Stimulated activated CD4-positive, alpha-beta T cell treated with anti-CD3 and anti-CD28 coated beads, Interleukin-4, amount 100 ng/mL, for 4 hours (primary cell): ENCODE measurements at places on chromosomes 6 and 20.

DNA sequence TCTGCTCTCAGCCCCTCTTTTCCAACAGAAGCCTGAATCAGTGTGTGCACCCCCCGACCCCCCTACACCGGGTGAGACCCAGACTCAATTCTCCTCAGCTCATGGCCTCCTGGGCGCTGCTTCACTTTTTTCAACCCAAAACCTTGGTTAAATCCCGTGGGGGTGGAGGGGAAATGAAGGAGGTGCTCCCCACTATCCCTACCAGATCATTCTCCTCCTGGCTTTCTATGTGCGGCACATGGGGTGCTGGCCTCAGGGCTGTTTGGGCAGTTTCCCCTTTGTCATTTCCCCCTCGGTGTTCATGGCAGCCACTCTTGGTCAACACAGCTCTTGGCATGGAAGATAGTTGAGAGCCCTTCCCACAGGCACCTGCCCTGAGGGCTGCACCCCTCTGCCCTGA lies 4.6 kb downstream of the CST4 start:
- no peak for DNase-seq

- DNase-seq: no peak
Observed at GRCh38 chr6:129455126-129455769, 254.7 kb downstream of the ARHGAP18 start.

- no peak for DNase-seq
Observed at GRCh38 chr6:157045831-157046454, 268.8 kb downstream of the ARID1B start.

DNA sequence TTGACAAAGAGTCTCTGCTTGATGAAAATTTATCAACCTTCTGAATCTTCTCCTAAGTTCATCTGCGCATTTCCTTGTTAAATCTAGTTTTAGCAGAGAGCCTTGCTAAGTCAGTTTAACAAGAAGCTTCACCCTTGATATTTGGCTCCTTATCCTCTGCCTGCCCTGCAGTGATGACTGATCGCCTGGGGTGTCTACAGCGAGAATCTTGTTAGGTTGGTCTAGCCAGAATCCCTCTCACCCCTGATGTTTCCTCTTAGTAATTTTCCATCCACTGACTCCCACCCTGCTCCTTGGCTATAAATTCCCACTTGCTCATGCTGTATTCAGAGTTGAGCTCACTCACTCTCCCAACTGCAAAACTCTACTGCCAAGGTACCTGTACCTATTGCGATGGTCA lies 114.1 kb downstream of the TENT5A start:
- no peak for DNase-seq

- no peak for DNase-seq
Observed at GRCh38 chr20:38843346-38843745, 37.8 kb downstream of the PPP1R16B start.

- DNase-seq: no peak
Observed at GRCh38 chr6:85662251-85662650, 19.6 kb upstream of the SYNCRIP start.

DNA sequence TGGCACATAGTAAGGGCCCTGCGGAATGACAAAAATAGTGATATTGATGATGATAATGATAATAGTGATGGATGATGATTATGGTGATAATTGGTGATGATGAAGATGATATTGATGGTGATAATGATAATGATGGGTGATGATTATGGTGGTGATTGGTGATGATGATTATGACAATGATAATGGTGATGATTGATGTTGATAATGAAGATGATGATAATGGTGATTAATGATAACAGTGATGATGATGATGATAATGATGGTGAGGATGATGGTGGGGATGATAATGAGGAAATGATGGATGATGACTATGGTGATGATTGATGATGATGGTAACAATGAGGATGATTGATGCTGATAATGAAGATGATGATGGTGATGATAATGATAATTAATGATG lies 48.9 kb downstream of the EDN3 start:
- DNase-seq: no peak

- DNase-seq: no peak
Observed at GRCh38 chr20:41173791-41174341, 36.5 kb downstream of the PLCG1 start.

DNA sequence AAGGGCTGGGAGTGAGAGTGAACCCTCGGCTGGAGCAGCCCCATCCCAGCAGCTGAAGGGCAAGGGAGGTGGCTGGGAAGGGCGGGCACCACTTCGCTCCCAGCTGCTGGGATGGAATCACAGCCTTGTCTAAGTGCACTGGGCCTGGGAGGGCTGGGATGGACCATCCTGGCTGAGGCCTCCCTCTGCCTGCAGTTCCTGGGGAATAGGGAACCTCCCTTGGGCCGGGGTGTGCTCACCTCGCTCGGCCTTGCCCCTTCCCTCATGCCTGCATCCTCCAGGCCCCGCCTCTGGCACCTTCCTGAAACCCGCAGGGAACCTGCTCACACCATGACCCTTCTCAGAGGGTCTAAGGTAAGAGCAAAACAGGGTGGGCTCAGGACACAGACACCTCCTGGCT lies 53.7 kb downstream of the SMOC2 start:
- no peak for DNase-seq

DNA sequence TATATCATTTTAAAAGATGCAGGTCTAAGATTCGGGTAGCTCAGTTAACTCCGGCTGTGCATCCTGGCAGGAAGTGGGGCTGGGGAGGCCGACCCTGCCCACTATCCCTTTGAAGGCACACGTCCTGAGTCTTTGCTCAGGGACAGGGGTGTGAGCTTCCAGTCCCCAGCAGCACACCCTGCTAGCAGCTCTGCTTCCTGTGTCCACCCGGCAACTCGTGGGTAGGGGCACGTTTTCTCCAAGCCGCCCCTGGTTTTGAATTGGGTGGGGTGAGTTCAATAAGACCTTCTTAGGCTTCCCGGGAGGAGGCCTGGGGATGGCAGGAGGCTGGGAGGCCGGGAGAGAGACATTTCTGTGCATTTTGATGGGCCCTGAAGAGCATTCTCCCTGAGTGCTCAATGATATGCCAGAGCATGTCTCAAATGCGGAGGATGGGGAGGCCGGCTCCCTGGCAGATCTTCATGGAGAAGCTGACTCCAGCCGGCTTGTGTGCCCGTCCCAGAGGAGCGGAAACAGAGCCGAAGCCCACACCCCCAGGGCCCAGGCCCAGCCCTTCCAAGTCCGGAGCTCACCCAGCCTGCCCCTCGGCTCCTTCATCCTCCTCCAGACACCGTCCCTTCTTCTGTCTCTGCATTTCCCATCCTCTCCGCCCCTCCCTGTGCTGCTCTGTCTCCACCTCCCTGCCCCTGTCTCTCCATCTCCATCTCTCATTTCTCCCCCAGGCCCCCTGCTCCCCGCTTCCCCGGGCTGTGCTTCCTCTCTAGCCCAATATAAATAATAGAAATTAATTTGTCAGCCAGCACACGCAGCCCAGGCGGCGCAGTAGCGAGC lies 36.3 kb upstream of the ZFAND3 start:
- no peak for DNase-seq

DNA sequence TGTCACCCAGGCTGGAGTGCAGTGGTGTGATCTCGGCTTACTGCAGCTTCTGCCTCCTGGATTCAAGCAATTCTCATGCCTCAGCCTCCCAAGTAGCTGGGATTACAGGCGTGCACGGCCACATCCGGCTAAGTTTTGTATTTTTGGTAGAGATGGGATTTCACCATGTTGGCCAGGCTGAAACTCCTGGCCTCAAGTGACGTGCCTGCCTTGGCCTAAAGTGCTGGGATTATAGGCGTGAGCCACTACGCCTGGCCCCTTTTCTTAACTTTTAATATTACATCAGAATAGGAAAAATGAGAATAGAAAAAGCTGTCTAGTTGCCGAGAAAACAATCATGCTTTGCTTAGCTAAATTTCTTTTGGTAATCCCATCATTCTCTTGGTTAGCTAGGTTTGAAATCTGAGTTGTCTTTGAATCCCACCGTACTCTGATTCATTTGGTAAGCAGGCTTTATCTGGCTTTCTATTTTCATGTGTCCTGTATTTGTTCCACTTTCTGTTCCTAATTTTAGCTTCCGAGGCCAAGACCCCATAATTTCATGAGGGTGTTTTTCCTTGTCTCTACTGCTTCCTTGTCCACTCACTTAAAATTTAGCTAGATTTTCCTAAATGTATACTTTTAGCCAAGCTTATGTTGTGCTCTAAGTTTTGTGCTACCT lies 83.5 kb downstream of the NCOA3 start:
- no peak for DNase-seq

GRCh38 chr20:48656137-48656536 lies 171.7 kb downstream of the PREX1 start:
- DNase-seq: no peak

- no peak for DNase-seq
Observed at GRCh38 chr6:13242590-13242989, 85.7 kb downstream of the TBC1D7 start.

GRCh38 chr6:138113588-138114210 lies 6.5 kb upstream of the PERP start:
- DNase-seq: no peak

DNA sequence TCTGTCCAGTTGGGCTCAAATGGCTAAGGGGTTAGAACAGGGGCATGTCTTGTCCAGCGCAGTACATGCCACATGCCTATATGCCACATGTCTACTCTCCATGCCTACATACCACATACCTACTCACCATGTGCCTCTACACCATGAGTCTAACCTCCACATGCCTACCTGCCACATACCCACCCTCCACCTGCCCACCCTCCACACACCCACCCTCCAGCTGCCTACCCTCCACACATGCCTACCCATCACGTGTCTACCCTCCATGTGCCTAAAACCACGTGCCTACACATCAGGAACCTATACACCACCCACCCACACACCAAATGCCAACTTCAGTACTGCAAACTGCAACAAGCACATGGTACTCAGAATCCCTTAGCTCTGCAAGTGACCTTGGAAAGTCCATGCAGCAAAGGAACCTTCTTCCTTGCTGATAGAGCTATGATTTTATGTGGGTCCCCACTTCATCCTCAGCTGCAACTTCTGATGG lies 113.0 kb upstream of the CST7 start:
- no peak for DNase-seq

- DNase-seq: no peak
Observed at GRCh38 chr6:141259807-141260206, 872.9 kb upstream of the GJE1 start.

DNA sequence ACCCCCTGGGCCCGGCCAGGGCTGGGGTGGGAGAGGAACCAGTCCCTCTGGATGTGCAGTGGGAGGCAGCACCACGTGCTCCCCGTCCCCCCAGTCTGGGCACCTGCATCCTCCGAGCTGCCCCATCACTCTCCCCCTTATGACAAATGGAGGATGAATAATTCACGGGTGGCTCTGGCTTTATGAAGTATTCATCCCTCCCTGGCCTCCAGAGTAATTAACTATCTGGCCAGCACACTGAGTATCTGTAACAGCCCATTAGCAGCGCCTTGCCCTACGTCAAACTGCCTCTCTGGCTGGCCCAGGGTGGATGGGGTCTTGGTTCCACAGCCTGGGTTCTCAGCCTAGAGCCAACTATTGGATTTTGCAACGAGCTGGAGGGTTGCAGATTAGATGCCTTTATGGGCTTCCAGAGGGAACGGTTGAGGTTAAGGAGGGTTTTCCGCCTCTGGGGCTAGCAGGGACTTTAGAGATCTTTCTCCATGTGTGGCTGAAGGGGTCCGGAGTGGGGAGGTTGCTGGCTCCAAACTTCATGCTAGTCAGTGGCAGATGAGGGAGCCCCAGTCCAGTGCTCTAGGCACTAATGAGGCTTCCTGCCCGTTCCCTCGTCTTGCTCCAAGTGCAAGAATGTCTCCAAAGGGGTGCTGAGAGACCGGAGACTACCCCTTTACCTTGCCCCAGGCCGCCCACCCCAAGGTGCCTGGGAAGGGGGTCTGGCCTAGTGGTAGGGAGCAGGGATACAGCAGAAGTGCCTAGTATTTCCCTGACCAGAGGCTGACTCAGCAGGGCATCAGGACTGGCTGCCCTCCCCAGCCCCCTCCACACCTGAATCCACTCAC lies 53.5 kb upstream of the MLN start:
- no peak for DNase-seq

DNA sequence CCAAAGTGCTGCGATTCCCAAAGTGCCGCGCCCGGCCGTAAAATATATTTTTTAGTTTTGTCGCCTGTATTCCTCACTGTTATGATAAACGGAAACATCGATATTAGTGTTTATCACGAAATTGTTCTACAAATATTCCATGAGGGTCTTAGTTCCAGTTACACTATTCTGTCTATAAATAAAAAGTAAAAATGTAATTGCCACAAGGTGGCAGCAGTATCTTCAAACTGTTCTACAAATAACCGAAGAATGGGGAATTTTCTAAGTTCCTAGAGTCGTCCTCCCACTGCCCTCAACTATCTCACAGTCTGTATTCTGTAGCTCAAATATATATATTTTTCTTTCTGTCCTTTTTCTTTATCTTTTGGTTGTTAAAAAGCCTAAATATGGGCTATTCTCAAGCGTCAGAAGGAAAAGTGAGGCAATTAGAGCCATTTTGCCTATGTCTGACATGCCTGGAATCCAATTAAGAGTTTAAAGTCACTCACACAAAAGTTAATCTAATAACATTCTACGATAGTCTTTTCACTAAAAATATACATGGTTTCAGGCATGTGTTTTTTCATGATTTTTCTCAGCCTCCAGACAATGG lies 14.2 kb upstream of the FAM162B start:
- DNase-seq: no peak

- DNase-seq: no peak
Observed at GRCh38 chr6:16854986-16855385, 93.7 kb upstream of the ATXN1 start.

DNA sequence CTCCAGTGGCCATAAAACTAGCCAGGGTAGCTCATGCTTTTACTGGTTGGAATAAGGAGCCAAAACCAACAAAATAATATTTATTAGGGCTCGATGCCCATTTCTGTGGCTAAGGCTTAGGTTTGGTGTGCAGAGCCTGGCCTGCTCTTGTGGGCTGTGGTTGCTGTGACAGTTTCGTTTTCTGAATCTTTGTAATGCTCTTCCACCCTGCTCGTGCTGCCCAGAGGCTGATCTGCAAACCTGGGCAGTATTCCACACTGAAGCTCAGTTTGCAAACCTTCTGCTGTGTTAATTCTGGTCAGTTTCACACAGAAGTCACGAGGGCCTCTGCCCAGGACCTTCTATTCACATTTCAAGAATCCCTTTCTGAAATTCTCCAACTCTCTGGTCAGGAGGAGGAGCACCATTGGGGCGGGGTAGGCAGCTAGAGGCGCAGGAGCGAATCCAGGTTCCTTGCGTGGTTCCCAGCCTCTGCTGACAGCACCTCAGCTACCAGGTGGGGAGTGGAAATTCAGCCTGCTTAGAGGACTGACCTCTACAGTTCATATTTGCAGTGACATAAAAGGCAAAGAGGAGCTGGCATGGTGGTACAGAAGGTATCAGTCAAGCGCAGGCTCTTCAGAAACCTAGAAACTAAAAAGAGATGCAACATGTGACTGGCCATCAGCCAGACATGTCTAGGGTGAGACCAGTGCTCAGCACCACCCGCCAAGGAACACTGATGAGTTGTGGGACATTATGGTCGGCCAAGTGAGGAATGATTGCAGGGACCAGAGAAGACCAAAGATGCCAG lies 14.3 kb upstream of the C20orf144 start:
- DNase-seq: no peak

DNA sequence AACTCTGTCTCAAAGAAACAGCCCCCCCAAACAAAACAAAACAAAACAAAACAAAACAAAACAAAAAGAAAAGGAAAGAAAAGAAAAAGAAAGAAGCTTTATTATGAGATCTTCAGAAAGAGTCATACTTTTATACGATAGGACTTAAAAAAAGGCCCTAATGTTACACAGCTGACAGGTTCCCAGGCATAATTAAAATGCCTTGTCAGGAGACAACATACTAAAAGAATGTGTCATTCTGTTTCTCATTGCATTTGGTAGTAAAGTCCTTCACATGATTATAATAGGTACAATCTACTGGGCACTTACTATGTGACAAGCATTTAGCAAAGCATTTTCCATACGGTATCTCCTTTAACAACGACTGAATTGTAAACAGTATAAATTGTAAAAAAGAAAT lies 36.4 kb upstream of the RPN2 start:
- no peak for DNase-seq
